ENCODE measurements at places on chromosomes 2 and 18.
A peak's percentile ranks its signal among the peaks of the same experiment; 100 is the strongest.

- no peaks in the 10 kb centered on the region for H3K27me3 ChIP-seq
- H3K27ac ChIP-seq = no peak overlapping the region
- DNase-seq = no peak
- no peaks in the 10 kb centered on the region for H3K36me3 ChIP-seq
Observed at GRCh38 chr2:33000986-33001385, 54.2 kb downstream of the LTBP1 start.

- no peaks in the 10 kb centered on the region for H3K27me3 ChIP-seq
- no peaks in the 10 kb centered on the region for H3K36me3 ChIP-seq
- 0 out of 2 replicates have a peak, but pooled peaks cover 4% of the 10 kb centered on the region for H3K4me1 ChIP-seq
- DNase-seq = no peak
Observed at GRCh38 chr2:201358684-201359083, 1.5 kb upstream of the FLACC1 start.

DNA sequence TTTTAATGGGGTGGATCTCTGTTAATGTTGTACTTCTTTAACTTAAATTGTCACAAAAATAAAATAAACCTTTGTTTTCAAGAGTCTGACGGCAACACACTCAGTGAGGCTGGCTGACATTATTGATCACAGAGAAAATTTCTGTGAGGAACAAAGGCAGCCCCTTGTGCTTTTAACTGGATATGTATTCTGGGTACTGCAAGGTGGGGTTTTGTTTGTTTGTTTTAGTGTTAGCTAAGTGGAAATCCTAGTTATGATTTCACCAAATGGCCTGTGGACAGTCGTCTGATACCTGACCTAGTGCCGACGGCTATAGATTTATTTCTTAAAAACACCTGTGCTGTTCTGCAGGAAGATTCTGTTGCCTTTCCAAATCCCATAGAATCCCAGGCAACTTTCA lies 1329.5 kb upstream of the ZEB2 start:
- no peak for DNase-seq
- no peak overlapping the region for H3K27ac ChIP-seq
- no peaks in the 10 kb centered on the region for H3K27me3 ChIP-seq
- no peak overlapping the region for H3K4me3 ChIP-seq
- no peaks in the 10 kb centered on the region for H3K4me1 ChIP-seq

GRCh38 chr2:37767959-37768925 lies 96.8 kb upstream of the CDC42EP3 start:
- H3K36me3 ChIP-seq = no peaks in the 10 kb centered on the region
- DNase-seq = peak; percentile 11
- H3K4me3 ChIP-seq = no peak overlapping the region
- H3K4me1 ChIP-seq = peaks cover 16% of the 10 kb centered on the region

DNA sequence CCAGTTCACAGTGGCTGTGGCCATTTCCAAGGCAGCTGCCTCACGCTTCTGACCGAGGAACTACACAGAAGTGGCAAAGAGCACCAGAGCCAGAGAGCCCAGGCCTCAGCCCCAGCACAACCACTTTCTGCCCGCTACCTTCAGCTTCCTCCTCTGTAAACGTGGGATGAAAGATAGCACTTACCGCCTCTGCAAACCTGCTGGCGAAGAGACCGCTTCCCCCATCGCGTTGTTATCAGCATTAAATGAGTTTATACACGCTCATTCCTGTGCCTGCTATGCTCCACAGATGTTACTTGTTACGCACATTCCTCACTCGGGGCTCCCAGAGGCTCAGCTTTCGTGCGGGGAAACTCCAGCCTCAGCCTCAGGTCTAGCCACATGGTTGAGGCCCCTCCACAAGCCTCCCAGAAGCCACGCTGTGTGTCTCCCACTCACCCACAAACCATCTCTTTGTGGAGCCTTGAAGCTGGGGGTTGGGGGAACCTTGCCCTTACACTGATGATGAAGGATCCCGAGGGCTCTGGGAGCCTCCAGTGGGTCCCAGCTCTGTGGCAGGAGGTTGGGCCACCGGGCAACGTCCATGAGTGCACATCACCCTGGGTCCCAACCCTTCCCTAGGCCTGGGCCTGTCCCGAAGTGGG lies 63.3 kb upstream of the SMAD7 start:
- no peaks in the 10 kb centered on the region for H3K27me3 ChIP-seq
- no peaks in the 10 kb centered on the region for H3K4me1 ChIP-seq
- DNase-seq = no peak

DNA sequence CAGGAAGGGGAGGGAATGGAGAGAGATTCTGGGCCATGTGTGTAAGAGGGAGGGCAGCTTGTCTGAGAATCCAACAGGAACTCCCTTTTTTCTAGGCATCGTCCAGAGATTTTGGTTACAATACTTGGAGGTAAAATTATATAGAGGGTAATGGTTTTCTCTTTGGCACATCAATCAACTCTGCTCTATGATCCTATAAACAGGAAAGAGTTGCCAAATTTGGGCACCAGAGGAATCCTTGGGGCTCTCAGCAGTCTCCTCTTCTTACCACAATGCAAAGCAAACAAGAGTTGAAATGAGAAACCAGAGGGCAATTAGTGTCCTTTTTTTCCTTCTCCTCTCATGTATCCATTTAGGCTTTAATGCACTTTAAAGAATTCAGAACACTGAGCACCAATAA lies 243.4 kb downstream of the SLC8A1 start:
- H3K27ac ChIP-seq = no peak overlapping the region
- DNase-seq = no peak
- H3K4me1 ChIP-seq = no peaks in the 10 kb centered on the region
- H3K4me3 ChIP-seq = no peak overlapping the region
- H3K27me3 ChIP-seq = no peaks in the 10 kb centered on the region

GRCh38 chr18:74407888-74408287 lies 49.2 kb downstream of the DIPK1C start:
- H3K4me3 ChIP-seq = peak overlapping the region; percentile 47
- H3K4me1 ChIP-seq = peaks cover 26% of the 10 kb centered on the region
- H3K27me3 ChIP-seq = no peaks in the 10 kb centered on the region

All from MM.1S (cell line).